EL (cell line): ENCODE measurements at places on chromosomes 12 and 14.

DNA sequence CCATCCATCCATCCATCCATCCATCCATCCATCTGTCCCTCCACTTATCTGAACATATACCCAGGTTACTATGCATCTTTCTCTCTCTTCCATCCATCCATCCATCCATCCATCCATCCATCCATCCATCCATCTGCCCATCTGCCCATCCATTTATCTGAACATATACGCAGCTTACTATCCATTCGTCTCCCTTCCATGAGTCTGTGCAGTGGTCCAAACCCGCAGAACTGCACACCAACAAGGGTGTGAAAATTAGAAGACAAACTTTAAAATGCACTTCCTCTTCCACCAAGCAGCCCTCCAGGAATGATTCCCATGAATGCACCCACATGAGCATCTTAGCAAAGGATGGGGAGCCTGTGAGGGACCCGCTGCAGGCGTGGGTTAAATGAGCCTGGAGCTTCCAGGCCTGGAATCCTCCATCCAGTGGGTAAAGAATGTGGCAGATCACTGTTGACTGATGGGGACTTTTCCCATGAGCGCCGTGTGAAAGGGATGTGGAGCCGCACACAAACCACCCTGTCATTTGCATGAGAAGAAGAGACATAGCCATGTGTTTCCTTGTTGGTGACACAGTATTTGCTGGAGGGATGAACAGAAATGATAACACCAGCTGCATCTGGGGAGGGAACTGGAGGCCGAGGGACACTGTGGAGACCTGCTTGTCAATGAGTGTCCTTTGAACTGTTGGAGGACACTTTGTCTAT, 376.6 kb downstream of the ADGRD1 start:
- no peak for DNase-seq

DNA sequence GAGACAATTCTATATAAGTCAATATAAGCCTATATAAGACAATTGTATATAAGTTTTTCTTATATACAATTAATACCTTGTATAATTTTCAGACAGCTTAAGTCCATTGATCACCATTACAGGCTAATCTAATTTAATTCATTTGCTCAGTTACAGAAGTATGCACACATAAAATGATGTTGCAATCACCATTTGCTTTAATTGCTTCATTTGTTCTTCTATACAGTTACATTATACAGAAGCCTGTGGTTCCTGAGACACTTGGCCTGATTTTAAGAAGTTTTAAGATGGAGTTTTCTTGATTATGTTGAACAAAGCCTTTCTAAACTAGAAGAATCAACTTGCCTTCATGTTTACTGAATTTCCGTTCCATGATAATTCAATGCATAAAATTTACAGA, 314.6 kb upstream of the PDE3A start:
- no peak for DNase-seq

- DNase-seq, result no peak
Observed at GRCh38 chr12:123513805-123514204, 19.7 kb downstream of the RILPL1 start.

- no peak for DNase-seq
Observed at GRCh38 chr12:117214797-117215196, 24.5 kb upstream of the FBXO21 start.

DNA sequence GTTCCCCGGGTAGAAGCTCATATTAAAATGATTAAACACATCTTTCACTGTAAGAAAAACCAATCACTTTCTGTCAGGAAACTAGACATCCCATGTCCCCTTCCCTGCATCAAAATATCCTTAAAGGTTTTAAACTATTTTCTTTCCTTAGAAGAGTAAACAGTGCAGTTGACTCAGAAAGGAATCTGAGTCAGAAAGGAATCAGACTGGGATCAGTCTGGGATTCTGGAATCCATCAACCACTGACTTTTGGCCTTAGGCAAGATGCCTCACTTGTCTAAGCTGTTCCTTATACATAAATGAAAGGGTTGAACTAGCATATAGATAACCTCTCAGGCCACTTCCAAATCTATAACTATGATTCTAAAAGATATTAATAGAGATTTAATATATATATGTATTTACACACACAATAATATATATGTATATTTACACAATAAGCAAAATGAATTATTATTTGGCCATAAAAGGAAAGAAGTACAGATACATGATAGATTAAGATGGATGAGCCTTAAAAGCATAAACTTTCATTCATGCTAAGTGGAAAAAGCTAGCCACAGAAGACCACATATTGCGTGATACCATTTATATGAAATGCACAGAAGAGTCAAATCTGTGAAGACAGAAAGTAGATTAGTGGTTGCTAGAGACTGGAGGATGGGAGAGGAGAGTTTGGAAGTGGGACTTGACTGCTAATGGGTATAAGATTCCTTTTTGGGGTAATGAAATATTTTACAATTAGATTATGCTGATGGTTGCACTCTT, 114.4 kb downstream of the SLC38A1 start:
- DNase-seq, result peak; percentile 83

DNA sequence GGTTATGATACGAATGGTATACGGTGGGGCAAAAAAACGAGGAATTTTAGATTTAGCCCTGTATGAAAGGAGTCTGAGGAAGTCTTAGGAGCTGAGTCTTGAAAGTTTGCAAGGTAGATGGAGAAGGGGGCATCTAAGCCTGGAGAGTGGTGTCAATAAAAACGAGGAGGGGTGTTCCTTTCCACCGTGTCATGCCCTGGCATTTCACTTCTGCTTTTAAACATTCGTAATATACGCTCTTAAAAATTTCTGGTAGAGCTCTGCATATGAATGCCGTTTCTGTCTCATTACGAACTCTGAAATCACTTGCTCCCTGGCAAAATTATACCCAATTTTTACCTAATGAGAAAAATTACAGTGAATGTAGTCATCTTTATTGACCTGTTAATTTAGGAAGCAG, 170.2 kb downstream of the ERC1 start:
- no peak for DNase-seq

GRCh38 chr12:121038861-121039668, at the start of gene OASL:
OASL (minus strand) TSS chr12:121039246; CDS start chr12:121038971, 275 bp downstream.
- DNase-seq, result peak; percentile 84

- no peak for DNase-seq
Observed at GRCh38 chr12:4152145-4152795, 121.3 kb upstream of the CCND2 start.

DNA sequence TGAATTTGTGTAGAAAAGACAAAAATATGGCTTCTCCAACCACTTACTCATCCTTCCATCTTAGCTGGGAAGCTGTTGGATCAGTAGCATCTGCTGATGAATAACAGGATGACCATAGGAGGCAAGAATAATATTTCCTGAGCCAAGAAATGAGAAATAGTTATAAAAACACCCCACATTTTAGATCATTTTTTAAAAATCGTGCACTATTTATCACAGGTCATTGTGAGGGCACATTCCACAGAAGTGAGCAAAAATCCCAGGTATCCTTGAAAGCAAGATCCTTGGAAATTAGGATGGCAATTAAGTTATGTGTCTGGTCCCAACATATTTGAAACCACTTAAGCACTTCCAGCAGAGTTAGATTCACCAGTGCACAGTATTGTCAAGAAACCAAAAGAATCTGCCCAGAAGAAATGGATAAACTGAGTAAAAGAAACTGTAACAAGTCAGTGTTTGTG, 8.4 kb downstream of the FAR2 start:
- DNase-seq, result peak; percentile 69

DNA sequence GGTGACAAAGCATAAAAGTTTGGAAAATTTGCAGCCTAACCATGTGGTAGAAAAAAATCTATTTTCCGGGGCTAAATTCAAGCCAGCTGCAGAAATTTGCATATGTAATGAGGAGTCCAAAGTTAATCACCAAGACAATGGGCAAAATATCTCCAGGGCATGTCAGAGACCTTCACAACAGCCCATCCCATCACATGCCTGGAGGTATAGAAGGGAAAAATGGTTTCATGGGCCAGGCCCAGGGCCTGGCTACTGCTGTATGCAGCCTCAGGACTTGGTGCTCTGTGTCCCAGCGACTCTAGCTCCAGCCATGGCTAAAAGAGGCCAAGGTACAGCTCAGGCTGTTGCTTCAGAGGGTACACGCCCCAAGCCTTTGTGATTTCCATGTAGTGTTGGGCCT, 655.8 kb upstream of the MGAT4C start:
- DNase-seq, result no peak

DNA sequence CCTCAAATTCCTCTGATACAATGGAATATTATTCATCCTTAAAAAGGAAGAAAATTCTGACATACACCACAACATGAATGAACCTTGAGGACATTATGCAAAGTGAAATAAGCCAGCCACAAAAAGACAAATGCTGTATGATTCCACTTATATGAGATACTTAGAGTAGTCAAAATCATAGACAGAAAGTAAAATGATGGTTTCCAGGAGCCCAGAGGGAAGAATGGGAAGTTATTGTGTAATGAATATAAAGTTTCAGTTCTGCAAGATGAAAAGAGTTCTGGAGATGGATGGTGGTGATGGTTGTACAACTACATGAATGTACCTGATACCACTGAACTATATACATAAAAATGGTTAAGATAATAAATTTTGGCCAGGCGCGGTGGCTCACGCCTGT, 18.3 kb downstream of the VWF start:
- DNase-seq, result no peak

GRCh38 chr12:1131811-1132224, 140.8 kb downstream of the ERC1 start:
- DNase-seq, result no peak

- DNase-seq, result peak; percentile 90
Observed at GRCh38 chr14:51581017-51581881, 70.5 kb upstream of the FRMD6 start.

DNA sequence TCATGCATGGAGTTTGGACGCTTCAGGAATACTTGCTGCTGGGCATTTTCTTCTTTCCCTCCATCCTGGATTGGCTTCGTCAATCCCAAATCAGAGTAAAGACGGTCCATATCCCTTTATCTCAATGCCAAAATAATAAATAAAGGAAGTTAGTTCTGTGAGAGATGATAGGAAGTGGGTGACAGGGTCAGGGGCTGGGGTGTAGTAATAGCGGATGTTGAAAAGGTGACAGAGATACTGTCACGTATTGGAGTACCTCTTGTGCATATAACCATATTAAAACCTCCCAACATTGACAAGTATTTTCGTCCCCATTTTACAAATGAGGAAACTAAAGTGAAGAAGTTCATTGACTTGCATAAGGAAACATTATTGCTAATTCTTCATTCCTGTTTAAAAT, 12.4 kb downstream of the MAGOHB start:
- no peak for DNase-seq

DNA sequence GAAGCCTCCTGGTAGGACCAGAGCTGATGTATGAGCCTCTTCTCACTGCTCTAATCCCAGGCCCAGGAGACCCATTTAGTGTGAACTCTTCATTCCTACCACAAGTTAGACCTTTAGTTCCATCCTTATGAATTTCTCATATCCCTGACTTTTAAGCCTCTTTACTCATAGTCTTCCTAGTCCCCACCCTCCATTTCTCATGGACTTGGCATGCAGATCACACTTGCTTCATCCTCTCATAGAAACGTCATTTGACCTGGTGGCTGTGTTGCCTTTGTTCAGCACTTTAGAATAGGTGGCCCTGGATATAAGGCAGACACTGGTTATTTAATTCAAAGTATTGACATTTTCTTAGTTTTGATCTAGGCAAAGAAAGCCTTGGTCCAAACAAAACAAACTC, 99.5 kb downstream of the SLC16A7 start:
- peak; percentile 77 for DNase-seq

GRCh38 chr14:61388173-61388975, 67.0 kb downstream of the PRKCH start:
- peak; percentile 8 for DNase-seq

DNA sequence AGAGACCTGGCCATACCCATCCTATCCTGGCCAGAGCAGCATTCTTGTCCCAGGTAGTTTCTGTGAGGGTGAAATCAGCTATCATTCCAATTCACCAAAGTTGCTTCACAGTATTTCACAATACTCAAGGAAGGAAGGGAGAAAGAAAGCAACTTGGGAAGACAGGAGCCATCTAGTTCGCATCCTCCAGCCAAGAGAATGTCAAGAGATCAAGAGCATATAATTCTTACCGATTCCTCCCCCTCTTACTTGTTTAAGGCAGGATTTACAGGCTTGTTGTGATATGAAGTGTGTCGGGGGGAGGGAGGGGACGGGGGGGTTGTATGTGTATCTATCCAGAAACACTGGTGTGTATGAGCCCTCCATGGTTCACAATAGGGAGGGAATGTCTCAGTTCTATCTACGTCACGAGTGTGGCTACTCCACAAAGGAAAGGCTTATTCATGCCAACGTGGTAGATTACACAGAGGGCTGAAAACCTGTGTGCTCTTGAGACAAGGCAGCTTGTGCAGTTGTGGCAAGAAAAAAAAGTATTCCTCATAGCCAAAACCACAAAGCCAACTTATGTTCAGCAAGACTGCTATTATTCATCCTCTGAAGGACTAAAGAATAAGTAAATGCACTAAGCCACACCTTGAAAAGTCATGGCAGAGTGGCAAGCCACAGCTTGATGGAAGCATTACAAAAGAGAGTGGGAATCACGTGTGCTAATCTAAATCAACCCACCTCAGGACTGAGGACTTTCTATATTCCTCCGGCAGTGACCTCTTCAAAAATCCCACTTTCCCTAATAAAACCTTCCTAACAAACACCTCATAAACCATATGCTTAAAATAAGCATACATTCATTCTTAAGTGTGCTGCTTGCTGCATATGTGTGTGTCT, 35.0 kb downstream of the CORO1C start:
- DNase-seq, result peak; percentile 89

DNA sequence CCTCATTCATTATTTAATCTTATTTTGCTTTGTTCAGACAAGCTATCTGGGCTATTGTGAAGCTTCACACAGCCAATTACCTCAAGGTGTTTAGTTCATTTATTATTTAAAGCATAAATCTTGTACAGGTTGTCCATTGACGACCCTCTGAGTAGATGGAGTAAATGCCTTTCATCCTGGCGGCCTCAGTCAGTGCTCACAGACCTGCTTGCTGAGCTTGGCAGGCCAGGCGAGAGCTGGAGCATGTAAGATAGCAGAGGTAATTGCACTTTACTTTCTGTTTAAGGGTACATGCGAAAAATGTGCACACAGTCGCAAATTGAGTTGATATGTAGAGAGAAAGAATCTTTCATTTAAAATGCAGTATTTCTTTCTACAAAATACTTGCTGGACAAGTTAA, 224.4 kb downstream of the NPAS3 start:
- DNase-seq, result no peak

DNA sequence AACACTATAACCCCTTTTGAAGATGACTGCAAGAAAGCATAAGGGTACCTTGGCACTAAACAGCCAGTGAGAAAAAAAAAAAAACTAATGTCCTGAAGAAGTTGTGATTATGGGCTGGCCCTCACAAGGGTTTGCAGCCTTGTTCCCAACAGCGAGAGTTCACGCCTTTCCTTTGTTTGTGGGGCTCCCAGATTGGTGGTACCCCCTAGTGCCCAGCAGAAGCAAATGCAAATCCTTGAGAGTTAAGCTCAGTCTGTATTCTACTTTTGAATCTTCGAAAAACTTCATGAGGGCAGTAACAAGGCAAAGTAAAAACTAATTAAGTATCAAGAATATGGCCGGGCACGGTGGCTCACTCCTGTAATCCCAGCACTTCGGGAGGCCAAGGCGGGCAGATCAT, 238.9 kb upstream of the LMO3 start:
- DNase-seq, result no peak

- DNase-seq, result no peak
Observed at GRCh38 chr14:87230726-87231125, 762.3 kb downstream of the GALC start.
